ENCODE measurements at places on chromosomes 7 and 10.

DNA sequence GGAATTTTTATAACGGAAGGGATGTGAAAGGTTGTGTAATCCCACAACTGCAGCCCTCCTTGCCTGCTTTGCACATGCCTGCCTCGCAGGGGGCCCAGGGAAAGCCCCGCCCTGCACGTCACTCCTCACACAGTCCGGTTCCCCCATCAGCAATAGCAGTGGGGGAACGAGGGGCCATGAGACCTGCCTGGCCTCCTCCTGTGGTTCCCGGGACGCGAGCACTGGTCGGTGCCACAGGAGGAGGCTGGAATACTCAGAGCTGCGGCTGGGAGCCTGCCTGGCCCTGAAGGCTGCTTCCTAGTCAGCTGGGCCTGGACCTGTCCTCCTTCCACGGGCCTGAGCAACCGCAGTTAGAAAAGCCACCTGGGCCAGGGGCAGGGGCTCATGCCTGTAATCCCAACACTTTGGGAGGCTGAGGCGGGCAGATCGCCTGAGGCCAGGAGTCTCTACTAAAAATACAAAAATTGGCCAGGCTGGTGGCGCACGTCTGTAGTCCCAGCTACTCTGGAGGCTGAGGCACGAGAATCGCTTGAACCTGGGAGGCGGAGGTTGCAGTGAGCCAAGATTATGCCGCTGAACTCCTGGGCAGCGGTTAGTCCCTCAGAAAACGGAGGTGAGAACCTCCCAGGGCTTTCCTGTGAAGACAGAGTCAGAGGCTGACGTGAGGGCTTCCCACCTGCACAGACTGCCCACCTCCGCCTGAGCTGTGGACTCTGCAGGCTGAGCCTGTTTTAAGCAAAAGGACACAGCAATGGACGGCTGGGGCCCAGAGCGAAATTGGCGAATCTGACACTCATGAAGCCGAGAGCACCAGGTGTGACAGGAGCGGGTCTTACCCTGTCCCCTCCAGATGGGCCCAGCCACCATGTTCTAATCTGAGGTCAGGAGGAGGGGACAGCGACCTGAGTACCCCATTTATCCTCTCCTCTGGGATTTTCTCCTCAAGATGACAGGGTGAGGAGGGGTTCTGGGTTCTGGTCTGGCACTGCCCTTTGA is 52.9 kb downstream of the VIPR2 start:
- no peaks in the 10 kb centered on the region for H3K4me1 ChIP-seq
- no peaks in the 10 kb centered on the region for H3K27me3 ChIP-seq
- DNase-seq: no peak
- H3K36me3 ChIP-seq: no peaks in the 10 kb centered on the region

GRCh38 chr10:62769574-62770242 is 34.8 kb upstream of the ADO start:
- DNase-seq: peak; percentile 46
- H3K4me1 ChIP-seq: no peaks in the 10 kb centered on the region
- H3K27me3 ChIP-seq: no peaks in the 10 kb centered on the region
- H3K27ac ChIP-seq: peak overlapping the region; percentile 1

DNA sequence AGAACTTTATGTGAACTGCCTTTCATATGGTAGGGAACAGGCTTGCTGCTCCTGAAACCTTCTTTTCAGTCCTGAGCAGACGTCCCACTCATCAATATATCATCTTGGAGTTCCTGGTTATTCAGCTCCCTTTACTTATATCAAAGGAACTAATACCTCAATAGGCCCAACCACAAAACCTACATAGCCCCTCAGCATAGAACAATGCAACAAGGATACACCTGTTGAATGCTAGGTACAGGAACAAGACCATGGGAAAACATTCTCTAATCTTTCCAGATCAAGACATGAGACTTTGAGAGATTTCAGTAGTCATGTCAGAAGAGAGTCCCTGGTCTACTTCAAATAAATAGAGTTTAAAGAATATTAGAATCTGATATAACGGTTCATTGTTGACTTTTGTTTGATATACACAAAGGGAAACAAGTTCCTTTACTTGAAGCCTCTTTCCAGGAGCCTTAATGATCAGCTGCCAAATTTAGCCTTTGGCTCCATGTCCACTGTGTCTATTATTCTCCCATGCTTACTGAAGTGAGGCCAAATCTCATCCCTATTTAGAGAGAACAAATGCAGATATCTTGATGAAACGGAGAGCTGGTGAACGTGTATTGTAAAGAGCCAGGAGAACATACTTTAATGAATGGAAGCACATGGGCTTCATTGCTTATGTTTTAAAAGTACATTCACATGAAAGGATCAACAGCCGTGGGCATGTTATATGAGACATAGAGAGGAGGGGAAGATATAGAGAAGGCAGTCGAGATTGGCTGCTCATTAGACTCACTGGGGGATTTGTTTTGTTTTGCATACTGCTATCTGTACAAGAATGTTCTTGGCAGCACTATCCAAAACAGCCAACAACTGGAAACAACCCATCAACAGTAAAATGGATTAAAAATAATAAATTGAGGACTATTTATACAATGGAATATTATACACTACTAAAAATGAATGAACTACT is 9.5 kb downstream of the RHOBTB1 start:
- H3K27ac ChIP-seq: no peak overlapping the region
- H3K4me1 ChIP-seq: peaks cover 2% of the 10 kb centered on the region
- no peaks in the 10 kb centered on the region for H3K27me3 ChIP-seq
- no peak overlapping the region for H3K4me3 ChIP-seq
- DNase-seq: no peak
- H3K36me3 ChIP-seq: no peaks in the 10 kb centered on the region

DNA sequence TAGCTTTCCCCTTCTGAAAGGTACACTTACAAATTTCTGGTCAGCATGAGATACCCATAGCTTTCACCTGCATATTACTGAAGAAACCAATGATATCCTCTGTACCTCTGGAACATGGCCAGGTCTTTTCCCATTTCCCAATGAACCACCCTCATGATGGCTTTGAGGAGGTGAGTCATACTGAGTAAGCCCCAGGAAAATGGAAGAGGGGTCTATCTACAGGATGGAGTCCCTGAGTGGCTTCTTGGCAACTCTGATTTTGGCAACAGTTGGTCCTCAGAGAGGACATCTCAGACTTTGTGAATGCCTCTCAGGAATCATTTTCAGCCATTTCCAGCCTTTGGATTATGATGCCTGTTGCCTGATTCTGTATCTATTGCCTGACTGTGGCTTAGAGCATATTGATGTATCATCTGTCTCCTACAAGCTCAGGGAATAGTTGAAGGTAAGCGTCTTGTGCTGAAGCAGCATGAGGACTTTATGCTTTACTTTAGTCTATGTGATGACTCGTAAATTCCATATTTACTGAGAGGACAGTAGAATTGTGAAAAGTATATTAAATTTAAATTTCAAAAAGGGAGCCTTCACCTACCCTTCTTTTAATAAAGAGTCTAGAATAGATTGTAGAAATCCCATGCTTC is 84.7 kb upstream of the DKK1 start:
- H3K27me3 ChIP-seq: no peaks in the 10 kb centered on the region
- no peaks in the 10 kb centered on the region for H3K4me1 ChIP-seq
- H3K4me3 ChIP-seq: no peak overlapping the region
- no peaks in the 10 kb centered on the region for H3K36me3 ChIP-seq
- no peak overlapping the region for H3K27ac ChIP-seq

GRCh38 chr10:132650611-132651250 is 113.1 kb downstream of the INPP5A start:
- no peaks in the 10 kb centered on the region for H3K36me3 ChIP-seq
- no peaks in the 10 kb centered on the region for H3K27me3 ChIP-seq
- no peaks in the 10 kb centered on the region for H3K4me1 ChIP-seq
- no peak for DNase-seq
- no peak overlapping the region for H3K27ac ChIP-seq

- H3K27me3 ChIP-seq: no peaks in the 10 kb centered on the region
- no peaks in the 10 kb centered on the region for H3K36me3 ChIP-seq
- no peaks in the 10 kb centered on the region for H3K4me1 ChIP-seq
- no peak for DNase-seq
Measured at GRCh38 chr10:26950934-26951333, 90.2 kb upstream of the ABI1 start.

- DNase-seq: no peak
- H3K27me3 ChIP-seq: no peaks in the 10 kb centered on the region
- H3K4me1 ChIP-seq: peaks cover 11% of the 10 kb centered on the region
- H3K27ac ChIP-seq: no peak overlapping the region
- H3K4me3 ChIP-seq: no peak overlapping the region
Measured at GRCh38 chr7:114931656-114932011, 9.7 kb downstream of the MDFIC start.

- H3K27me3 ChIP-seq: no peaks in the 10 kb centered on the region
- no peaks in the 10 kb centered on the region for H3K36me3 ChIP-seq
- no peaks in the 10 kb centered on the region for H3K4me1 ChIP-seq
- DNase-seq: no peak
Measured at GRCh38 chr7:504221-505111, 15.2 kb downstream of the PDGFA start.

DNA sequence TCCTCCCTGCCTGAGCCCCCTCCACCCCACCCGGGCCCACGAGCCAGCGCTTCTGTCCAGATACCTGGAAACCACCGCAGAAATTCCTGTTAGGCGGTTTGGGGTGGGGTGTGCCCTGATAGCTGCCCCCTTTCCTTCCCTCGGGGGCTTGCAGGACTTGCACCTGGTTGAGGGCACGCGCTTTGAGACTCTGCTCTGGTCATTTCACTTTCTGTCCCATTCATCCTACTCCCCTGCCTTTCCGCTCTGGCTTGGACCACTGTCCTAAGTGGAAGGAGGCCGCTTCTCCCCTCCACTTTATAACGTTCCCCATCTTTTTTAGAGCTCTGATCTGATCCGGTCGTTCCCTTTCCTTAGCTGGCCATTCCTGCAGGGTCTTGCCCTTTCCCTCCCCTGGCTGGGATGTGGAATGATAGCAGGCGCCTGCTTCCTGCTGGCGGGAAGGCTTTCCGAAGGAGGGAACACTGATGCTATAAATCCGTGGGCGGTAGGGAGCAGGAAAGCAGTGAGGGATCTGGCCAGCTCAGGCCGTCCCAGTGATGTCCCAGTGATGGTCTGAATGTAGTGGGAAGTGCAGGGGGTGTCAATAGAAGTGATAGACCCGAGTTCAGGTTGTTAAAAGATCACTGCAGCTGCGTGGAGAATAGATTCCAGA is 852 bp upstream of the PRKAR1B start:
- no peak overlapping the region for H3K27ac ChIP-seq
- no peaks in the 10 kb centered on the region for H3K4me1 ChIP-seq
- H3K4me3 ChIP-seq: peak overlapping the region; percentile 14
- peak; percentile 54 for DNase-seq

DNA sequence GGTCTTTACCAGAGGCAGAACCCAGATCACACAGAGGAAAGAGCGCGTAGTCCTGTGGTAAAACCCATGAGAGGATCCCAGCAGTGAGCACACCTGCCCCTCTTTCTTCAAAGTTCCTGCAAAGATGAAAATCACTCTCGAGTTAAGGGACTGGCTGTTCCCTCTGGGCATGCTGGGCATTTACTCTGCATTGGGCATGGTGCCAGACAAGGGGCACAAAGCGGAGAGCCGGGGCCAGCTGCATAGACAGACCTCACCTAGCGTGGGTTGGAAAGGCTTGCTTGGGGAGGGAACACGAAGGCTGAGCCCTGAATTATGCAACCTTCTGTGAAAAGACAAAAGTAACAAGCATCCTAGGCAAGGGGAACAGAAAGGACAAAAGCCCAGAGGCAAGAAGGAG is 120.0 kb upstream of the TCERG1L start:
- no peak for DNase-seq
- no peaks in the 10 kb centered on the region for H3K36me3 ChIP-seq
- no peak overlapping the region for H3K4me3 ChIP-seq

DNA sequence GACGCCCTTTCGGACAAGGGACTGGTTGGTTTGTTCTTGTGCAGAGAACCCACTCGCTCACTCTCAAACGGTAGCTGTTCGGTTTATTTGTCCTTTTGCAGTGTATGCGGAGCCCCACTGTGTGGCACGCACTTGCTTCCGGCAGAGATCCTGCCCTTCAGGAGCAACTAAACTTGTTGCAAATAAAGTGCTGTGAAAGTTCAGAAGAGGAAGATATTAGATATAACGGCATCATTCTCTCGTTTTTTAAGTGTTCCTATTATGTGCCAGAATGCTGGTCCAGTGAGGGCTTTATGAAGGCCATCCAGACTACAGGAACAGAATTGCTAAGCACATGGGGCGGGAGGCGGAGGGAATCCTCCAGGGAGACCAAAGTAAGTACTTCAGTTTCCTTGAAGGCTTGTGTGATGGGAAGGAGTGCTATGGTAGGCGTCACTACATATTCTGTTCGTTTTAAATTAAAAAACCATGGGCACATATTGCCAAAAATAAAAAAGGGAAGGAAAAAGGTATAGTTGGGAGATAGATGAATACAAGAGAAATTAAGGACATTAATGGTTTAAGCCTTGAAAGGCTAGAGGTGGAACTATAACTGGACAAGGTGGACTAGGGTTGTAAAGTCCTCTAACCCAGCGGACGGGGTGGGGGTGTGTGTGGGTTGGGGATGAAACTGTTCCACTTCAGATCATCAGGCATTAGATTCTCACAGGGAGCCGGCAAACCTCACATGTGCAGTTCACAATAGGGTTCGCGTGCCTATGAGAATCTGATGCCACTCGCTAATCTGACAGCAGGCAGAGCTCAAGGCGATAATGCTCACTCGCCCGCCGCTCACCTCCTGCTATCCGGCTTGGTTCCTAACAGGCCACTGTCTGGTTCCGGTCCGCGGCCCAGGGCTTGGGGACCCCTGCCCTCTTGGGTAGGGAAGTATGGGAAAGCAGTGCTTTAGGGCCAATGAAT is 704 bp upstream of the ERLIN1 start:
- peaks cover 2% of the 10 kb centered on the region for H3K4me1 ChIP-seq
- H3K27ac ChIP-seq: peak overlapping the region; percentile 28
- H3K27me3 ChIP-seq: no peaks in the 10 kb centered on the region
- peak overlapping the region; percentile 85 for H3K4me3 ChIP-seq
- peaks cover 2% of the 10 kb centered on the region for H3K36me3 ChIP-seq

DNA sequence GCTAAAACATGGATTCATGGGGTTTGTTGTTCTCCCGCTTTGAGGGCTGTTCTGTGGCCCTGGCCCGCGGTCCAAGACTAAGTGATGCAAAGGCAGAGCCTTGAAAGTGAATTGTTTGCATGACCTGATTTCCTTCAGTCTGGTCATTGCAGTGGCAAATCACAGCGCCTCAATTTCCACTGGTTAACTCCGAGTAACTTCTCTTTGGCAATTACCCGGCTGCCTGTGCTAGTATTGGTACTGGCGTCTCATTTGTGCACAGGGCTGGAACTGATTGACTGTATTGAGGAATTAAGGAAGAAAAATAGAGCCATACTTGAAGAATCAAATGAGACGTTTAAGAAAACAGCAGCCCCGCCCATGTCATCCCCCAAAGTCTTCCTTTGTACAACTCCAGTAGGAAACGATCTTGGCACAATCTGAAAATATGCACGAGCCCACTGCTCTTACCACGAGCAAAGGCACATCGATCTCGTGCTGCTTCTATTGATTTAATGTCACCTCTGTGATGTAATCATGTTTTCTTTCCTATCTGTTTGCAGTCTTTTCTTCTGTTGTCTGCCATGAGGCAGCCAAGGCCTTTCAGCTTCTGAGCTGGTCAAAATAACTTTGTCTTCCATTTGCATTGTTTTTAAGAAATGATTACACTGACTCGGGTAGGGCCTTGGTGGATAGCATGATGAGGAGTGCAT is 60.6 kb upstream of the SHH start:
- no peaks in the 10 kb centered on the region for H3K36me3 ChIP-seq
- no peak overlapping the region for H3K4me3 ChIP-seq
- H3K27ac ChIP-seq: no peak overlapping the region
- no peaks in the 10 kb centered on the region for H3K27me3 ChIP-seq
- DNase-seq: no peak

GRCh38 chr7:138493535-138493934 is 33.5 kb downstream of the TRIM24 start:
- no peak for DNase-seq
- H3K27ac ChIP-seq: no peak overlapping the region
- no peaks in the 10 kb centered on the region for H3K27me3 ChIP-seq
- no peak overlapping the region for H3K4me3 ChIP-seq
- H3K36me3 ChIP-seq: no peaks in the 10 kb centered on the region
